ENCODE measurements at places on chromosomes 13 and 19. TPM values are rescaled to one million over a fixed set of nuclear protein-coding genes. Genes with fewer than 3 reads are reported as not detected.

Gene LCP1
- total RNA-seq: 12.2 TPM

DNA sequence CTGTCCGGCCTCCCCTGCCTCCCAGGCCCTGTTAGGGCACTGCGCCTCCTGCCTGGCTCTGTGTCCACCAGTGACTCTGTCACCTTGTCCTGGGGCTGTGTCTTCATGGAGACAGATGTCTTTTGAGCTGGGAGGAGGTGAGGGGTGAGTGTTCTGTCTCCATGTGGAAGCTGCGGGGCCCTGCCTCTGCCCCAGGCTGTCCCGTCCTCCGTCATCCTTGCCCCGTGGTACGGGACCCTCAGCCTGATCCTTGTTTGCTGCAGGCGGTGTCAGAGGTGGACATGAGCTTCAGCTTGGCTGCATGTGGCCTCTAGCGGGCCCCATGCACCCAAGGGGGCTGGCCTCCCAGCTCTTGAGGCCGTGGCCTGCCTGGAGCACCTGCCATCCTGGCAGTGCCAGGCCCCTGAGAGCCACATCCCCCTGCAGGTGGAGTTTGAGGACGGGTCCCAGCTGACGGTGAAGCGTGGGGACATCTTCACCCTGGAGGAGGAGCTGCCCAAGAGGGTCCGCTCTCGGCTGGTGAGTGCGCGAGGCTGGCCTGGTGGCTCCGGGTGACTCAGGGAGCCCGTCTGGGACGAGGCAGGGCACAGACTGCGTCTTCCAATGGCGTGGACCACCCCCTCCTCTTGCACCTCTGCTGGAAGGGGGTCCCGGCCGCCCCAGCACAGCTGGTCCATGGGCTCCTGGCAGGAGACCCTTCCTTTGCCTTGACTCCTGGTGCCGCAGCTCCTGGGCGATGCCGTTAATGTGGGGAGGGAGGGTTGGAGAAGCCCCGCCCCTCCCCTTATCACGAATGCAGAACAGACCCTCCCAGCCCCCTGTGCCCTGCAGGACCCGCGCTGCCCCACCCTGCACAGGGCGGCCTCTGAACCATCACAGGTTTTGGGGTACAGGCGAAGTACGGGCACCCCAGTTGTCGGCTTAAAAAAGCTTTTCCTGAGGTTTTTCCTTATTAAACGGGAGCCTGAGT lies 181.3 kb downstream of the KDM4B start:
- H3K27ac ChIP-seq: no peak overlapping the region
- no peak for DNase-seq
- H3K4me1 ChIP-seq: peaks cover 2% of the 10 kb centered on the region
- no peaks in the 10 kb centered on the region for H3K27me3 ChIP-seq

GRCh38 chr19:47443331-47443730 lies 24.0 kb upstream of the MEIS3 start:
- H3K27ac ChIP-seq: no peak overlapping the region
- peaks cover 4% of the 10 kb centered on the region for H3K4me1 ChIP-seq
- no peaks in the 10 kb centered on the region for H3K36me3 ChIP-seq
- no peak for DNase-seq
- no peaks in the 10 kb centered on the region for H3K27me3 ChIP-seq

- H3K4me1 ChIP-seq: no peaks in the 10 kb centered on the region
- H3K36me3 ChIP-seq: no peaks in the 10 kb centered on the region
- H3K27ac ChIP-seq: no peak overlapping the region
- no peak for DNase-seq
- no peaks in the 10 kb centered on the region for H3K27me3 ChIP-seq
- H3K4me3 ChIP-seq: no peak overlapping the region
These were observed 487.4 kb downstream of the LMO7 start for GRCh38 chr13:76123548-76123947.

- peaks cover 6% of the 10 kb centered on the region for H3K4me1 ChIP-seq
- H3K36me3 ChIP-seq: no peaks in the 10 kb centered on the region
- DNase-seq: no peak
- no peak overlapping the region for H3K4me3 ChIP-seq
These were observed 45.3 kb downstream of the TNFRSF19 start for GRCh38 chr13:23615395-23616081.

DNA sequence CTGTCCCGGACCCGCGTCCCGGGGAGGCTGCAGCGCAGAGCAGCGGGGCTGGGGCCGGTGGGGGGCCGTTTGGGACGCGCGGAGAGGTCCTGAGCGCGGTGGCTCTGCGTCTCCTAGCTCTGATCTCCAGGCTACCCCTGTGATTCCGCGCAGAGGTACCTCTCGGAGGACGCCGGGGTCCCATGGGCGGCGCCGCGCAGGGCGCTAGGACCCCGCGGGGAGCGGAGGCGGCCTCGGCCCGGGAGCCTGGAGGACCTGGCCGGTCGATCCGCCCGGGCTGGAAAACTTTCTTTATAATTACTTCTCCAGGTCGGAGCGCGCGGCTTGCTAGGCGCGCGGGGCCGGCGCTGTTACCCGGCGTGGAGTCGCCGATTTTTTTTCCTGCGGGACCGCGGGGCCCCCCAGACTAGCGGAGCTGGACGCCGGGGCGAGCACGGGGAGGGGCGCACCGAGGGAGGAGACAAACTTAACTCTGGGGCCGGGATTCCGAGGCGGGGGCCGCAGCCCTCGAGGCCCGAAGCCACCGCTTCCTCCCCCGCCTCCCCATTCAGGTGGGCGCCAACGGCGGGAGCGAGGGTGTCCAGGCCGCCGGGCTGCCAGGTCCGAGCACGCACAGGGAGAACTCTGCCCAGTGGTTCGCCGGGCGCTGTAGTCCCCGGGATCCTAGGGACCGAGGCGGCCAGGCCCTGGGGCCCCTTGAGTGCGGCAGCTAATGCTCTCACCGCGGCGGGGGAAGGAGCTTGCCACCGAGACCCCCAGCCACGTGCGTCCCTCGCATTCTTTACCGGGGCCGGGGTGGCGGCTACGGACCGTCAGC lies 848 bp upstream of the CEBPA start:
- H3K27ac ChIP-seq: no peak overlapping the region
- peaks cover 10% of the 10 kb centered on the region for H3K4me1 ChIP-seq
- H3K4me3 ChIP-seq: peak overlapping the region; percentile 56
- peak; percentile 61 for DNase-seq
- H3K27me3 ChIP-seq: no peaks in the 10 kb centered on the region
- no peaks in the 10 kb centered on the region for H3K36me3 ChIP-seq

DNA sequence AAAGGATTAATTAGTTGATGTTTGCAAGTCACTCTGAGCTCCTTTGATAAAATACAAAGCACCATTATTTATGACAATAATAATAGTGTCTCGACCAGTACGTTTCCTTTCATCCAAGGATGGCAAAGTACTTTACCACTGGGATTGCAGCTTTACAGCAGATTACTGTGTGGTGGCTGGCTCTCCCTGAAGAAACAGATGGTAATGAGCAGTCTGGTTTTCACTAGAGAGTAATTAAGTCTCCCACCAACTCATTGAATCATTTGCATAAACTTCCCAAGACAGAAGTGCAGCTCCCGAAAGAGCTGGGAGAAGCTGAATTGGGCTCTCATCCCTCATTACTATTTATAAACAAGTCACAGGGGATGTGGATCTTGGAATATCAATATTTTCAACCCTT lies 48.7 kb downstream of the KLF5 start:
- no peak for DNase-seq
- H3K4me1 ChIP-seq: no peaks in the 10 kb centered on the region
- H3K27ac ChIP-seq: no peak overlapping the region
- H3K27me3 ChIP-seq: no peaks in the 10 kb centered on the region

DNA sequence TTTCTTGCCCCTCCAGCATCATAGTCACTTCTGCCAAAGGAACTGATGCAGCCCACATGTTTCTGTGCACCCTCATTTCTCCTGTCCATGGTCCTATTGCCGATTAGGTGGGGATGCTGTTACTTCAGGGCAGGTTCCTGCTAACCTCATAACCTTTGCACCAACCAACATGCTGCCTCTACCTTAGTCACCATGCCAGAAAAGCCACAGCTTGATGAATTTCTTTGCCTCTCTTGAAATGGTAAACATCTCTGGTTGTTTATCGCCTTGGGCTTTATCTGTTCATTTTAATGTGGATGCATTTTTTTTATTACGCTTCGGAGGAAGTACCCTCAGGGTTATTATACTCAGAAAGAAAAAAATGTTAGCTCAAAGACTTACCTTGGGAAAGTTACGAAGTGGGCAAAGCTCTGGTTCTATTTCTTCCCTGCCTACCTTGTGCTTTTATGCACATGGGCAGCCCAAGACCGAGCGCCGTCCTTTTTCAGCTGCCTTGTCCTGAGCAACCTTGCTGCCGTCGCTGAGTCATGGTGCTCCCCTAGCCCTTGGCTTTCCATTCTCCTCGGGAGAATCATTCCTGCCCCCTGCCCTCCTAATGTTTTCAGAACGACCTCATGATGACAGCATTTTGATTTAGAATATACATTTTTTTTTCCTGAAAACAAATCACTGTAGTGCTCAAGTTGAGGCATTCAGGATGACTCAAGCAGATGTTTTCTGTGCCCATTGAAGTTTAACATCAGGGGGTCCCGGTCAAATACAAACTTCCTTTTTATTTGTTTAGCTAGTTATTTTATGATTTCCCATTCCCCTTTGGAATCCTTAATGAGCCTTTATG lies 280.0 kb downstream of the SHISA2 start:
- no peaks in the 10 kb centered on the region for H3K4me1 ChIP-seq
- no peaks in the 10 kb centered on the region for H3K36me3 ChIP-seq
- H3K27me3 ChIP-seq: no peaks in the 10 kb centered on the region
